ENCODE measurements at places on chromosomes 5 and 9.

- DNase-seq, result no peak
These were observed 15.0 kb downstream of the PSMB7 start for GRCh38 chr9:124399968-124400940.

DNA sequence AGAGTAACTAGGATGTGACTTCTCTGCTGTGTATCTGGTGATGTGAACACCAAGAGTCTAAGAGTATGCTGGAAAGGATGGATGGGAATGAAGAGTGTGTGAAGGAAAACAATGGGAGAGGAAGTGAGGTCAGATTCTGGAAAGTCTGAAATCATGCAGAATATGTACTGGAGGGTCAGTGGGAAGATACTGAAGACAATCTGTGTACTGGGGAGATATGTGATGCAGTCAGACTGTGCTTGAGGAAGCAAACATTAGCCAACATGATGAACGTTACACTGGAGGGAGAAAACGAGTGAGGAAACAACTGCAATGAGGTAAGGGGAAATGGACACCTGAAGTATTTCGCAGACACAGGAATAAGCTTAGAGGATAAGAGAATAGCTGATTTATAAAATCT lies 105.7 kb downstream of the NR3C1 start:
- no peak for DNase-seq

- DNase-seq, result peak; percentile 6
These were observed 1782.4 kb upstream of the WWC1 start for GRCh38 chr5:166509085-166509484.

DNA sequence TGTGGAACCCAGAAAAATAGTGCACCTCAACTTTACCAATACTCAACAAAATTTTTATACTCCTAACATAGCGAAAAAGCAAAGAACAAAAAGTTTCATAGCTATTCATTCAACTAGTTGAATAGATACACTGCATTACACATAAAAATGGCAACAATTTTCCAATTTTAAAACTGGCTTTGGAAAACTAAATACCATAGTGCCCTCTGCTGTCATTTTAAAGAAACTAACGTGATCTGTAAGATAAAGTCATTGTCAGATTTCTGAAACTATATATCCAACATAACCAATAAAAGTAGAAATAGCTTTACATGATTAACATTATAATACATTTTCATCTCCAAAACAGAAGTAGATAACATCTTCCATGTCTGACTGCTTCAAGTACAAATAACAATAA lies 31.6 kb downstream of the DTWD2 start:
- DNase-seq, result peak; percentile 25

DNA sequence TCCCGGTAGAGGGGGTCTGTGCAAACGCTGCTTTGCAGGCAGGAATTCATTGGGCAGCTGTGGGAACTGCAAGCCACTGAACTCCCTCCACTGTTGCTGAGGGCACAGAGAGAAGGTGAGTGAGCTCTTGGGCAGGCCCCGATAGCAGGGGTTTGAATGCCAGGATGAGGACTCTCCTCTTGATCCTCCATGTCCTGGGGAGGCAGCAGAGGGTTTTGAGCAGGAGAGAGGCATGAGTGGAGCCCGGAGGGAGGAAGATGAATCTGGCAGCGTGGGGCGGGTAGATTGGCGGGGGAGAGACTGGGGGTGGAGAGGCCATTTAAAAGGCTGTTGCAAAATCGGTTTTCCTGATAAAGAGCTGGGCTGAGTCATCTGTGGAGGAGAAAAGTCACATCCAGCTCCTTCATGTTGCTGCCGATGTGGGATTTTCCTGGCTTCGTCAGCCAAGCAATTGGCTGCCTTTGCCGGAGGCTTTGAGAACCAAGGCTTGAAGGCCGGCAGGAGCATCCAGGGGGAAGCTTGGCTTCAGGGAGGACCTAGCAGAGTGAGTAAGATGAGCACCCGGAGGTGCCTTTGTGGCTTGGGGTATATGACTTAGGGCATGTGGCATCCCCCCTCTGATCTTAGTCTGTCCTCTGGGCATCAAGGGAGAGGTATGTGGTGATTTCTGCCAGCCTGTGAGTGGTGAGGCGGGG lies at the start of gene SYNPO:
Gene SYNPO, plus strand, starts transcription at position 350 of the 695 bp plus-strand sequence. CDS start 7,616 bp downstream, outside the sequence.
- peak; percentile 62 for DNase-seq

- no peak for DNase-seq
These were observed 170.4 kb downstream of the FOCAD start for GRCh38 chr9:20854444-20854843.

DNA sequence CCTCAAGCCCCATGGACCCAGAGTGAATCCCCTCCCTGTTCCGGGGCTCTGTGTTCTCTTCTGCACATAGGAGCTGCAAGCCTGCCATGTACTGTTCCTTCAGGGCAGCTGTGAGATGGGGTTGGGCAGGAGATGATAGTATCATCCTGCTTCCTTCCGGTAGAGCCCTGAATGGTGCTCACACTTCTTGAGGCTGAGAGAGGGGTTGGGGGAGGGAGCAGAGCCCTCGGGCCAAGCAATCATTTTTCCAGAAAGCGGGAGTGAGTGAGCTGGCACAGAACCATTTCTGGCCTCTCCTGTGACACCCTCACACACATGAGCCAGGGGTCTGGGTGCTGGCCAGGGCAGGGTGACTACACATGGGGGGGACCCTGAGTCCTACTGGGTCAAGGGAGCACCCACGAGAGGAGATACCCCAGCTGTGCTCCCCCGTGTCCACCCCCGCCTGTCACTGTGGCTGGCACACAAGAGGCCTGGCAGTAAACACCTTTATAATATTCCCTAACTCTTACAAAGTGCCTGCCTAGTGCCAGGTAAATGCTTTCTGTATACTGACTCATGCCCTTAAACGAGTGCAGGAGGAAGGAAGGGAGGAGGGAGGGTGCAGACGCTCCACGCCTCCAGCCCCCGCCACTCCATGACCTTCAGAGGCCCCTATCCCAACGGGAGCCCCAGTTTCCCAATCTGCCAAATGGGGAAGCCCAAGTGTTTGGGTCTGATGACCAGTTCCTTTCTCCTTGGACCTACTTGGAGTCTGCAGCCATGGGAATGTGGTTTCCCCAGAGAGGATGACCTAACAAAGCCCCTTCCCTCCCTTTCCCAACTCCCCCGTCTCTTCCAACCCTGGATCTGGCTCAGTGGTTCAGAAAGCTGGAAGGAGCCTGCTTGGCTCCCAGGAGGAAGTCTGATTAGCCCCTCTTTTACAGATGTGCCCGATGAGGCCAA lies 15.5 kb downstream of the AKNA start:
- DNase-seq, result peak; percentile 77

DNA sequence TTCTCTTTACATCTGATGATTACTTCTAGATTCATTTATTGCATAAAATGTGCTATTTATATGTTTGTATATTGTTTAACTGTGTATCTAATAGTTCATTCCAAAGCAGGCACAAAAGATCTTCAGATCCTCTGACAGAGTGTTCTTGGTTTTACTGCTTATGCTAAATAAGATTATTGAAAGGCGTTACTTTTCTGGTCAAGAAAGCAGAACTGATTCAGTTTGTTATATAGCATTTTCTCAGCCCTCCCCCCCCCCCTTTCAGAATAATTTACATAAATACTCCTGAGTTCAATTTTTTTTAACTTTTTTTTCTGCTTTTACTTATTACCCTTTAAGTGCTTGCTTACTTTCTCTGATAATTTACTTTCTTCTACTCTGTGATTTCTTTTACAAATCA lies 15.4 kb downstream of the CDC42SE2 start:
- no peak for DNase-seq

- DNase-seq, result no peak
These were observed 68.1 kb downstream of the GDNF start for GRCh38 chr5:37771731-37772130.

DNA sequence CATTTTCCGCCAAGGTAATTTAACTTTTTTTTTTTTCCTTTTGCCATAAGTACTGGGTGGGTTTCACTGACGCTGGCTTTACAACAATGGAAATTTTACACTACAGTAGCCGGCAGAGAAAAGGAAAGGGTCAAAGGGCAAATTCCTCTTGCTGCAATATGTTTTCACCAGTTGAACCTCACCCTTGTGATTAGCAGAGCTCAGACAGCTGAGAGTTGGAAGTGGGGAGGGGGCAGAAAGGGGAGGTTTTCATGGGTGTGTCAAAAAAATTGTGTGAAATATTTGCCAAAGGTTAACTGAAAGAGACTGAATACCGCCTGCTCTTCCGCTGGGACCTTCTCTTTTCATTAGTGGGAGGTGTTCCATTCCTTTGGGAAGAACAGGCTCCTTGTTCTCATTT lies 296.9 kb downstream of the ADAMTS6 start:
- no peak for DNase-seq

DNA sequence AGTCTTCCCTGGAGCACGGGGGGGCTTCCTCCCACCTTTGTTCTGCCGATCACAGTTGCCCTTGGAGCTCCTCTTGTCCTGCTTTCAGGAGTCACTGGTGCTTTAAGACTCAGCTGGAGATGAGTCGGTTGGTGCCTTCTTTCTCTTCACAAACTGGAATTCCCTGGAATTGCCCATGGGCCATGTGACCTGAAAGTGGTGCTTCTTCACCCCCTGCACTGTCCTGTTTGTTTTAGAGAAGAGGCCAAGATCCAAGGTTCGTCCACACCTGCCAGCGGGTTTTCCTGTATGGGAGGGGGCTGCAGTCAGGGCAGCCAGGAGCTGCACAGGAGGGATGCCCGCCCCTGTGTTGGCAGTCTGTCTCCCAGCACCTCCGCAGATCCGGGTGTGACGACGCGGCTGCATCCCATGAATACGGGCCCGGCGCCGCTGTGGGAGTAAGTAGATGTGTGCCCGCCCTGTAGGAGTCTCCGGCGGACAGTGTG lies 9.5 kb upstream of the MRPS2 start:
- no peak for DNase-seq

DNA sequence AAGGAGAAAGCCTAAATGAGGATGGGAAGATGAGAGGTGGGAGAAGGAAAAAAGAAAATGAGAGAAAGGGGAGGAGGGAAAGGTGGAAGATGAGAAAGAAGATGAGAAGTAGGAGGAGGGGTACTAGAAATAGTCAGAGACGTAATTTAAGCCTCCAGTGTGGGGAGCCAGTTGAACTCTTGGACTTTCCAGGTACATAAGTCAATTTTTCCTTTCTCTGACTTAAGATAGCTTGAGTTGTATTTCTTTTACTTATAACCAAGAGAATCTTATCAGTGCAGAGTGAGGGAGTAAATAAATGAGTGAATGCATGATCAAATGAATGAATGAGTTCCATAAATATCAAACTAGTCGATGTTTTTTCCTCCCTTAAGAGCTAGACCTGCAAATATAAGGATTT lies 21.5 kb upstream of the WHRN start:
- no peak for DNase-seq

GRCh38 chr9:18296702-18297055 lies 177.3 kb upstream of the ADAMTSL1 start:
- DNase-seq, result no peak

- peak; percentile 44 for DNase-seq
These were observed 44.4 kb downstream of the HMGCR start for GRCh38 chr5:75381456-75381855.

DNA sequence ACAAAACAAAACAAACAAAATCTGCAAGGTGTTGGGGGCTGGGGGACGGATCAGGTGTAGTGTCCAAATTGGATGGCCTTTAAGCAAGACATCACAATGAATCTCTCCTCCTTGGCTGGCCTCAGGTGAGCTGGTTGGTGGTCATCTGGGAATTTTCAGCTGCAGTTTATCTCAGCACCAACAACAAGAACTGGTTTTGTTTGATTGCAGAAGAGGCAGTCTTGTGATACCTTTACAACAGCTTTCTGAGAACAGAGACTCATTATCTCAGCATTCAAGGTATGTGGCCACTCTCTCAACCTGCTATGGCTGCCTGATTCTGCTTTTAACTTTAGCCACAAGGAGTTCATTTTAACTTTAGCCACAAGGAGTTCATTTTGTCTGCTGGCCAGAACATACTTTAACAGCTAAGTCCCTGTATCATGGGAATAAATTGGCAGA lies 1543.4 kb downstream of the EFNA5 start:
- DNase-seq, result no peak

DNA sequence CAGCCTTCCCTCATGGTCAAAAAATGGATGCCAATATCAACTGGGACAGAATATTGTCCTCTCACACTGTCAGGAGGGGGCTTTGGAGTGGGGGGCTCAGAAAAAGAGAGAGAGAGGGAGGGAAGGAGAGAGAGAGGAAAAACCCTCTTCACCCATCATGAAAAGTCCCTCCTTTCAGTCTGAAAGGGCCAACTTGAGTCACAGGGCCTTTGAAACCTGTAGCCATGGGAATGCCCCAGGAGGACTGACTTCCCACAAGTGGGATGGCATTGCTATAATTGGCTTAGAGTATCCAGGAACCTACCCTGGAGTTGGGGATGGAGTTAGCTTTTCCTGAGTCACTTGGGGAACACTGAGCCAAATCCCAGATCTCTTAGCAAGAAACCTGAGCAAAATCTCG lies 41.2 kb downstream of the DNAJC21 start:
- DNase-seq, result no peak

GRCh38 chr5:72647806-72648205 lies 140.6 kb upstream of the ZNF366 start:
- no peak for DNase-seq

- DNase-seq, result no peak
These were observed 46.5 kb upstream of the MCTP1 start for GRCh38 chr5:95331358-95331757.

GRCh38 chr5:174777583-174777982 lies 53.2 kb downstream of the MSX2 start:
- DNase-seq, result no peak

DNA sequence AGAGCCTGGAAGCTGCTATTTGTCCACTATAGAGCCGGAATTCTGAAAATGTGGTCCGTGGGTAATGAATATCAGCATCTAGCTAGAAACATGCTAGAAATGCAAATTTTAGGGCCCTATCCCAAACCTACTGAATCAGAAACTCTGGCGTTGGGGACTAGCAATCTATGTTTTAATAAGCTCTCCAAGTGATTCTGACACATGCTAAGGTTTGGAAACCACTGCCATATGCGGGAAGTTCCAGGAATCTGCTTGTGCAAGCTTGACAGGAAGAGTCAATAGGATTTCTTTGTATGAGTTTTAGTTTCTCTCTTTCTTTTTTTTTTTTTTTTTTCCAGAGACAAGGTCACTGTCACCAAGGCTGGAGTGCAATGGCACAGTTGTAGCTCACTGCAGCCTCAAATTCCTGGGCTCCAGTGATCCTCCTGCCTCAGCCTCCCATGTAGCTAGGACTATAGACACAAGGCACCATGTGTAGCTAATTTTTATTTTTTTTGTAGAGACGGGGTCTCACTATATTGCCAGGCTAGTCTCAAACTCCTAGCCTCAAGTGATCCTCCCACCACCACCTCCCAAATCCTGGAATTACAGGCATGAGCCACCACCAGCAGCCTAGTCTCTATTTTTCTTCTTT lies 26.4 kb upstream of the CARNMT1 start:
- no peak for DNase-seq

GRCh38 chr5:165187815-165188214 lies 1682.4 kb downstream of the MAT2B start:
- DNase-seq, result peak; percentile 11

GRCh38 chr9:126162611-126163381 lies 163.8 kb upstream of the MVB12B start:
- no peak for DNase-seq
